ENCODE measurements at places on chromosomes 7 and 10.

- H3K27me3 ChIP-seq = no peaks in the 10 kb centered on the region
- H3K27ac ChIP-seq = no peak overlapping the region
- no peak overlapping the region for H3K4me3 ChIP-seq
- DNase-seq = no peak
Measured at GRCh38 chr7:28812616-28813015, 145.5 kb downstream of the TRIL start.

DNA sequence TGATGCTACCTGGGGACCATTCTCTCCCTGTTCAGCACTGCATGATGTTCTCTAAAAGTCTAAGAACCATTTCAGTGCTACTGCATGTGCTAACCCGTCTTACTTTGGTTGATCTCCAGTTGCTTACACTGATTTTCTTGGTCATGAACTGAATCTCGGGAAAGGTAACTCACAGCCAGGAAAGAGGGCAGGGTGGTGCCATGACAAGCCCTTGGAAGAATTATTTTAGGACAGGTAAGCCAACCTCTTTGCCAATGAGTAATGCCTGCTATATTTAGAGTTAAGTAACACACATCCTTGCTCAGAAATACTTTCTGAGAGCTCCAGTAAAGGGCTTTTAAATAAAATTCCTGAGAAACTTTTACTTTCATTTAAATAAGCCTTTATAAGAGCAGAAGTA, 126.7 kb downstream of the ARL4A start:
- no peaks in the 10 kb centered on the region for H3K4me1 ChIP-seq
- H3K27me3 ChIP-seq = no peaks in the 10 kb centered on the region
- H3K36me3 ChIP-seq = no peaks in the 10 kb centered on the region
- no peak for DNase-seq

- H3K4me3 ChIP-seq = no peak overlapping the region
- no peaks in the 10 kb centered on the region for H3K4me1 ChIP-seq
- peaks cover 30% of the 10 kb centered on the region for H3K27me3 ChIP-seq
- no peak overlapping the region for H3K27ac ChIP-seq
Measured at GRCh38 chr10:96431211-96431970, 72.6 kb upstream of the OPALIN start.

DNA sequence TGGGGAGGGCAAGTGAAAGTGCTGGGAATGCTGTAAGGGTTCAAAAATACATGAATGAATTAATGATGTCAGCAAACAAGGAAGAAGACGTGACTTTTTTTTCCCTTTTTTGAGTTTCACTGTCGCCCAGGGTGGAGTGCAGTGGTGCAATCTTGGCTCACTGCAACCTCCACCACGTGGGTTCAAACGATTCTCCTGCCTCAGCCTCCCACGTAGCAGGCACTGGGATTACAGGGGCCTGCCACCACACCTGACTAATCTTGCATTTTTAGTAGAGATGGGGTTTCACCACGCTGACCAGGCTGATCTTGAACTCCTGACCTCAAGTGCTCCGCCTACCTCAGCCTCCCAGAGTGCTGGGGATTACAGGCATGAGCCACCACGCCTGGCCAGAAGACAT, 30.0 kb downstream of the DENND10 start:
- H3K27ac ChIP-seq = peak overlapping the region; percentile 98
- H3K4me3 ChIP-seq = peak overlapping the region; percentile 2
- H3K27me3 ChIP-seq = no peaks in the 10 kb centered on the region
- peak; percentile 47 for DNase-seq

- no peak overlapping the region for H3K27ac ChIP-seq
- H3K27me3 ChIP-seq = peaks cover 2% of the 10 kb centered on the region
- no peaks in the 10 kb centered on the region for H3K36me3 ChIP-seq
- no peak for DNase-seq
- H3K4me1 ChIP-seq = no peaks in the 10 kb centered on the region
Measured at GRCh38 chr10:131655101-131655849, 245.5 kb upstream of the PPP2R2D start.

DNA sequence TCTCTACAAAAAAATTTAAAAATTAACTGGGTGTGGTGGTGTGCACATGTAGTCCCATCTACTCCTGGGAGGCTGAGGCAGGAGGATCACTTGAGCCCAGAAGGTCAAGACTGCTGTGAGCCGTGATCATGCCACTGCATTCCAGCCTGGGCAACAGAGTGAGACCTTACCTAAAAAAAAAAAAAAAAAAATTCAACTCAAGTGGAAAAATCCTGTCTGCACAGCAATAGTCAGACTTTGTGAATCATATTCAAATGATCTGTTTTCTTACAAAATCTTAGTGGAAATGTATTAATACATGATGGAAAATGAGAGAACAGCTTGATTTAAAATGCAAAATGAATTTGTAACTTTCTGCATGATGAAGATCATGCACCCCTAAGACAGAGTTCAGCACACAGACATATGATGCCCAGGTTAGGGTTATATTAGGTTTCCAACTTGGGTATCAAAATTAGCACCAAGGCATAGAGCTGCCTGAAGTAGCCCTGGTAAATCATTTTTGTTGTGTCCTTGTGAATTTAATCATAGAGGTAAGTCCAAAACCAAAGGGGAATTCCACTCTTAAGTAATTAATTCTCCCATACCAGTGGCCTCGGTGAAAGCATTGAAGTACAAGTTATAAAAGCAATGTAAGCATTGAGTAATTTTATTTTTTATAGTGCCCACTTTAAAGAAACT, 93.8 kb downstream of the ADD3 start:
- peak overlapping the region; percentile 23 for H3K27ac ChIP-seq
- H3K4me3 ChIP-seq = no peak overlapping the region
- DNase-seq = no peak
- H3K4me1 ChIP-seq = peaks cover 38% of the 10 kb centered on the region

Data from activated CD4-positive, alpha-beta memory T cell treated with anti-CD3 and anti-CD28 coated beads, Interleukin-2, amount 10 ng/mL, durations not matched to agents 7 days and 5 days (primary cell).